Bronchial smooth muscle cell (primary cell): ENCODE measurements at places on chromosomes 16 and 17. TPM values are rescaled to one million over a fixed set of nuclear protein-coding genes. Genes with fewer than 3 reads are reported as not detected.

HEATR3 gene
- total RNA-seq, result 11.4 and 11.7 TPM in 2 replicates

IL34 gene
- total RNA-seq, result 2.4 and 3.9 TPM in 2 replicates

CD300E gene
- not detected in 2 replicates for total RNA-seq

TMEM238L gene
- total RNA-seq, result not detected in 2 replicates

TNFRSF17 gene
- not detected in 2 replicates for total RNA-seq

CLEC18B gene
- total RNA-seq, result 0.47 and 0.52 TPM in 2 replicates

DPEP2 gene
- total RNA-seq, result not detected in 2 replicates

UTS2R gene
- total RNA-seq, result not detected in 2 replicates

RHOT2 gene
- 30.1 and 32.0 TPM in 2 replicates for total RNA-seq

ABCA10 gene
- 5.2 and 5.6 TPM in 2 replicates for total RNA-seq

MGAT5B gene
- total RNA-seq, result 0.32 and 0.77 TPM in 2 replicates

BRICD5 gene
- 0.60 and 1.1 TPM in 2 replicates for total RNA-seq

PERCC1 gene
- not detected in 2 replicates for total RNA-seq

C17orf50 gene
- not detected in 2 replicates for total RNA-seq

SETD6 gene
- total RNA-seq, result 8.2 and 9.5 TPM in 2 replicates

JMJD6 gene
- total RNA-seq, result 10.7 and 13.7 TPM in 2 replicates

LSM12 gene
- 13.7 and 17.0 TPM in 2 replicates for total RNA-seq

TEX19 gene
- under 0.01 TPM in 1 of 2 replicates, not detected in the other for total RNA-seq

ARHGDIA gene
- 44.2 and 81.2 TPM in 2 replicates for total RNA-seq

CRISPLD2 gene
- total RNA-seq, result 2.7 and 3.1 TPM in 2 replicates

C16orf74 gene
- 3.9 and 11.5 TPM in 2 replicates for total RNA-seq

NDRG4 gene
- total RNA-seq, result 5.6 and 20.0 TPM in 2 replicates

KRT17 gene
- total RNA-seq, result 4.9 and 35.8 TPM in 2 replicates

CACNA1H gene
- under 0.01 and 0.43 TPM in 2 replicates for total RNA-seq

LAT gene
- 0.47 and 1.1 TPM in 2 replicates for total RNA-seq

DNAJA3 gene
- 31.5 and 39.1 TPM in 2 replicates for total RNA-seq

ANKS4B gene
- total RNA-seq, result not detected in 2 replicates

SLC38A8 gene
- not detected in 2 replicates for total RNA-seq

B3GNT9 gene
- 30.4 and 30.6 TPM in 2 replicates for total RNA-seq

DHRS7C gene
- total RNA-seq, result not detected in 2 replicates

ZNF423 gene
- 0.63 and 0.69 TPM in 2 replicates for total RNA-seq

ZFP3 gene
- 0.69 and 1.3 TPM in 2 replicates for total RNA-seq

EPOP gene
- total RNA-seq, result 0.09 and 0.47 TPM in 2 replicates

ARL17B gene
- total RNA-seq, result 1.7 and 3.0 TPM in 2 replicates

ITGAL gene
- total RNA-seq, result not detected in 2 replicates

PIMREG gene
- total RNA-seq, result 0.60 and 4.4 TPM in 2 replicates

NOG gene
- total RNA-seq, result under 0.01 TPM in 1 of 2 replicates, not detected in the other
